ENCODE measurements at places on chromosomes 1 and 21.
A peak's percentile ranks its signal among the peaks of the same experiment; 100 is the strongest.

- no peak for DNase-seq
Measured at GRCh38 chr1:209627027-209627731, 25.0 kb downstream of the LAMB3 start.

DNA sequence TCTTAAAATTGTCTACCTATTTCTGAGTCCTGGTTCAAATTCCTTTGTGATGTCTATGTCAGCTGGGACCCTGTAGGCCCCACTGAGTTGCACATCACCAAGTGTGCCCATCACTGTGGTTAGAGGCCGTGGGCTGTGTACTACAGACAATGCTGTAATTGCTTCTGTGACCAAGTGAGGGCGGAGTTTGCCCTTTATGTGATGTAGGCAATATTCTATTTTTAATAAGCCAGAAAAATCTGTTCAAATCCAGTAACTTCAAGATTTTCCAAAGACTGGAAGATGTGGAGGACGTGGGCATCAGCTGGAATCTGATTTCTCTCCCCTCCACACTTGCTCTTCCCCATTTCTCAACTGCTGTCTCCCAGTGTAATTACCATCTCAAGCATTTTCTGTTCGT, 215.4 kb downstream of the PBX1 start:
- DNase-seq = no peak

GRCh38 chr1:78155121-78155520, 109.4 kb downstream of the GIPC2 start:
- no peak for DNase-seq

DNA sequence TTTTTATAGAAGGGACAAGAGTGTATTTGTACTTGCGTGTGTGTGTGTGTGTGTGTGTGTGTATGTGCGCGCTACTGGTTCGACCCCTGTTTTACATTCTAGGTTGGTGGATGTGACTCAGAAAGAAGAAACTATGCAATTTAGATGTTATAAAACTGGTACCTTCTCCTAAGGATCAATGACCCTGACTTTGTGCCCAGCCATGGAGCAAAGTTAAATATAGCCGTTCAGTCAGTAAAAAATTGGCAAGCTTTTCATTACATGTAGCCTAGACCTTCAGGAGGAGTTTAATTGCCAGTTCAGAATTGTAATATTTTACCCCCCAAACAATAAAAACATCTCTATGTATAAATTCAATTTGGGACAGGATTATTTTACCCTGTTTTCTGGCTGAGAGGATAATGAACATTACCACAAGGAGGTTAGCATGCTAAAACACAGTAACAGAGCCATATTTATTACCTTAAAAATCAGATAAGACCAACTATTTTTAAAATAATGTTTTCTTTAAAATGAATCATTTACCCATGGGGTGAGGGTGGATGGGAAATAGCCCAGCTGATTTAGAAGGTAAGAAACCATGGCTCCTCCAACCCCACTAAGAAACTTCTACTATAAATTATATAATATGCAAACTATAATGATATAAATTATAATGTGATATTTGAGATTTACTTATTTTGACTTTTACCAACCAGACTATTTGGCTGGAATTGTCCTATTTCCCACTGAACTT, 33.5 kb upstream of the MTR start:
- no peak for DNase-seq

- DNase-seq = no peak
Measured at GRCh38 chr1:160620942-160621632, 25.8 kb downstream of the SLAMF1 start.

GRCh38 chr1:28343405-28343804, 14.6 kb downstream of the MED18 start:
- no peak for DNase-seq

DNA sequence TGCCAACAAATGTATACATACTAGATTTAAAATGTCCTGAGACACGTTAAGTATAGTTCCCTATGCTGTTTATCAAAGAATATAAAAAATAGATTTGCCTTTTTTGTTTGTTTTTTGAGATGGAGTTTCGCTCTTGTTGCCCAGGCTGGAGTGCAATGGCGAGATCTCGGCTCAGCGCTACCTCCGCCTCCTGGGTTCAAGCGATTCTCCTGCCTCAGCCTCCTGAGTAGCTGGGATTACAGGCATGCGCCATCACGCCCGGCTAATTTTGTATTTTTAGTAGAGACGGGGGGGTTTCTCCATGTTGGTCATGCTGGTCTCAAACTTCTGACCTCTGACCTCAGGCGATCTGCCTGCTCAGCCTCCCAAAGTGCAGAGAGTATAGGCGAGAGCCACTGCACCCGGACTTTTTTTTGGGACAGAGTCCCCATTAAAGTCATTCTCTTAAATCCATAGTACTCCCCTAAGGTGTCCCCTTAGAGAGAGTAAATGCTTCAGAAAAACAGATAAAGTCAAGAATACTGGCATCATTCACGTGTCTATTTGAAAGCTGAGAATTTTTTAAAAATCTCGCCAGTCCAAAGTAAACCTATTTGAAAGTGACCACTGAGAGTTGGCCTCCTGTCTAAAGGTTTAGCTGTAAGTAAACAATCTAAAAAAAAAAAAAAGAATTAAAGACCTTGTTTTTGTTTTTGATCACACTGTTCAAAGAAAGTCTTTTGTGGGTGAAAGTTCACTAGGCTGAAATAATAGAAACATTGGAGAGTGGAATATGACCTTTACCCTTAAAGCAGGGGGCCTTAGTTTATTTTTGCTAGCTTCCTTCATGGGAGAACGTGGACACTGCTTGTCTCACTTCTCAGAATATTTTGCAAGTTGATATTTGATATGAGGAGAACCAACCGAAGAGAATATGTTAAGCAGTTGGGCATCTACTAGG, 48.0 kb upstream of the SLC16A1 start:
- DNase-seq = no peak

DNA sequence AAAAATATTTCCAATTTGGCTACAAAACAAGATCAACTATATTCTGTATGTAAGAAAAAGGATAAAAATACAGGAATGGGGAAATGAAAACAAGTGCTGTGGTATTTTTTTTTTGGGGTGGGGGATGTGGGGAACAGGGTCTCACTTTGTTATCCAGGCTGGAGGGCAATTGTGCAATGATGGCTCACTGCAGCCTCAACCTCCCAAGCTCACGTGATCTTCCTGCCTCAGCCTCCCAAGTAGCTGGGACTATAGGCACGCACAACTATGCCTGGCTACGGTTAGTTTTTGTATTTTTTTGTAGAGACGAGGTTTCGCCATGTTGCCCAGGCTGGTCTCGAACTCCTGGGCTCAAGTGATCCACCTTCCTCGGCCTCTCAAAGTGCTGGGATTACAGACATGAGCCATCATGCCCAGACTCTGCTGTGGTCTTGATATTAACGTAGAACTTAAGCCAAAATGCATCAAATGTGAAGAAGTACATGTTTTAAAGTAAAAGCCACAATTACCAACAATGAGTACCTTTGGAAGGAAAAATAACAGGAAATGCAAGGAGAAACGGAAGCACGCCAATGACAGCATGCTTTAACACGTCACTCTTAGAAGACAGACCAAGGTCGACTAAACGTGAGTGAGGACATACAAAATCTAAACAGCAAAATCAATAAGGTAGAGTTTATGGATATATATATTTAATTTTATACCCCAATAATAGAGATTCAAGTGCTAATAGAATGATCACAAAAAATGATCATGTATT, 8.8 kb upstream of the ABCB10 start:
- DNase-seq = no peak

DNA sequence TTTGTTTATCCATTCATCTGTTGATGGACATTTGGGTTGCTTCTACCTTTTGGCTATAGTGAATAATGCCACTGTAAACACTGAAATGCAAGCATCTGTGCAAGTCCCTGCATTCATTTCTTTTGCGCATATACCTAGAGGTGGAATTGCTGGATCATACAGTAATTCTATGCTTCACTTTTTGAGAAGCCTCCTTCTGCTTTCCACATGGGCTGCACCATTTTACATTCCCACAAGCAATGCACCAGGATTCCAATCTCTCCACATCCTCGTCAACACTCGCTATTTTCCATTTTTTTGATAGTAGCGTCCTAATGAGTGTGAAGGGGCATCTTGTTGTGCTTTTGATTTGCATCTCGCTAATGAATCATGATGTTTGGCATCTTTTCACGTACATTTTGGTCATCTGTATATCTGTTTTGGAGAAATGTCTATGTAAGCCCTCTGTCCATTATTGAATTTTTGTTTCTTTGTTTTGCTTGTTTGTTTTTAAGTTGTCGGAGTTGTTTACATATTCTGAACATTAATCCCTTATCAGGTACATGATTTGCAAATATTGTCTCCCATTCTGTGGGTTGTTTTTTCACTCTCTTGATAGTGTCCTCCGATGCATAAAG, 335.4 kb downstream of the RRAGC start:
- DNase-seq = no peak

GRCh38 chr1:87926921-87927320, 598.2 kb downstream of the LMO4 start:
- DNase-seq = no peak

- DNase-seq = no peak
Measured at GRCh38 chr21:41681348-41681801, 85.5 kb downstream of the RIPK4 start.

GRCh38 chr1:8571200-8571984, 246.0 kb downstream of the RERE start:
- DNase-seq = no peak

GRCh38 chr1:214453109-214453722, 98.2 kb downstream of the PTPN14 start:
- DNase-seq = no peak

DNA sequence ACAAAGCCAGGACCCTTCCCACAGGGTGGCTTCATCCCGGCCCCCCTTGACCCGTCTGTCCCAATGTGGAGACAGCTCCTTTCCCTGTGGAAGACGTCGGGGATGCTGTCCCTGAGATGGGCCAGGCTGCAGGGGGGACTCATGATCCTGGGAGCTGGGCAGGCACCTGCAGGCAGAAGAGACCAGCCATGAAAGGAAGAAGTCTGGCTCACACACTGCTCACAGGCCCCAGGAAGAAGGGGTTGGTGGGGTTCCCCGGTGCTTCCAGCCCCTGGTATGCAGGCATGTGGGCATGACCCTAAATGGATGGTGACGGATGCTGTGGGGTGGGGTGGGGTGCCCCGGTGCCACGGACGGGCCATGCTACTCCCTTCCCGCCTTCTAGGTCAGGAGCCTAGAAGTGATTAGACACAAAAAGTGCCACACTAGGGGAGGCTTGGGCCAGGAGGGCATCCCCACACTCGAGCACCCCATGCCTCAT, 8.3 kb downstream of the ACTRT2 start:
- no peak for DNase-seq

- no peak for DNase-seq
Measured at GRCh38 chr21:25490742-25491141, 116.5 kb downstream of the MRPL39 start.

DNA sequence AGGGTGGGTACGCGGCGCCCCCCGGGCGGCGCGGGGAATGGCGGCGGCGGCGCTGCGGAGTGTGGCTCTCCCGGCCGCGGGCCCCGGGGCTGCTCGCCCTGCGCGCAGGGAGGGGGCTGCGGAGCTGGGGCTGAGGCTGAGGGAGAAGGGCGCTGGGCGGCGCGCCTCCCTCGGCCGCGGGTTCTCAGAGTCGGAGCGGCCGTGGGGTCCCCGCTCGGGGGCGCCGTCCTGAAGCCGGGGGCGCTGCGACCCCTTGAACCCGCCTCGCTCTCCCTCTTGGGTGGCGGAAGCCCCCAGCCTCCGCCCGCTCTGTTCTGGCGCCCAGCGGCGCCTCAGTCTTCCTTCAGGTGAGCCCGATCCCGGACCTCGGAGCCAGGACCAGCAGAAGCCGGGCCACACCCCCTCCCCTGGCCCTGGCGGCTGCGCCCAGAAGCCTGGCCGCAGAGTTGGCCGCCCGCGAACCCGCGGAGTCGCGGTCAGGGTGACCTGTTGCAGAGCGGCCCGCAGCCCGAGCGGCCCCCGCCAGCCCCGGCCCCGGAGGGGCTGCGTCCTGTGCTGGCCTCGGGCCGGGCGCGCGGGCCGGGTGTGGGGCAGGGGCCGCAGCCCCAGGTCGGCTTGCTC, 532 bp downstream of the RALGPS2 start:
- DNase-seq = peak; percentile 26

DNA sequence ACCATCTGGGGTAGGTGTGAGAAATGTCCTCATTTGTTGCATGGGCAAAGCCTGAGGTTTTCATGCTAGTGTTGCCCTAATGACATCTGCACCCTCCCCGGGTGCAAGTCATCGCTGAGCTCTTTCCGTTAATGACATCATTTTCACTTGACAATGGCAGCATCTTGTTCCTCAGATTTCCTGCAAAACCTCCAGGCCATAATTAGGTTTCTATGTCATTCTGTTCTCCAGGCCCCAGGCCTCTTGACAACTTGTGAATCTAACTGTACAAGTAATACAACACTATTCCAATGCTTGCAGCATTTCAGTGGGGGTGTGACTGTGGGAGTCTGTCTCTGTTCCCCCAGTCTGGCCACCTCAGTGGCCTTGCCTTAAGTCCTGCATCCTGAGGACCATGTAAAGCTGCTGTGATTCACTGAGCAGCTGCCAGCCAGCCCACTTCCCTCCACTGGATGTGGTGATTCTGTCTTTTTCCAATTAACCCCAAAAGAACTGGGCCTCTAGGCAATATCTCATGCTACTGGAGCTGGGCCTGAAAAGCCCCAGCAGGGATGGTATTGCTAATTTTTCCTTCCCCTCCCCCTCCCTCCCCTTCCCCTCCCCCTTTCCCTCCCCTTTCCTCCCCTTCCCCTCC, 22.8 kb downstream of the RAB7B start:
- no peak for DNase-seq

Measured in HTR-8/SVneo (cell line).